Activated CD4-positive, alpha-beta memory T cell treated with anti-CD3 and anti-CD28 coated beads for 36 hours (primary cell): ENCODE measurements at places on chromosomes 2 and 18. TPM values are rescaled to one million over a fixed set of nuclear protein-coding genes. Genes with fewer than 3 reads are reported as not detected.

Gene DOCK10
- 134 TPM for total RNA-seq

Gene UGT1A5
- total RNA-seq = not detected

DNA sequence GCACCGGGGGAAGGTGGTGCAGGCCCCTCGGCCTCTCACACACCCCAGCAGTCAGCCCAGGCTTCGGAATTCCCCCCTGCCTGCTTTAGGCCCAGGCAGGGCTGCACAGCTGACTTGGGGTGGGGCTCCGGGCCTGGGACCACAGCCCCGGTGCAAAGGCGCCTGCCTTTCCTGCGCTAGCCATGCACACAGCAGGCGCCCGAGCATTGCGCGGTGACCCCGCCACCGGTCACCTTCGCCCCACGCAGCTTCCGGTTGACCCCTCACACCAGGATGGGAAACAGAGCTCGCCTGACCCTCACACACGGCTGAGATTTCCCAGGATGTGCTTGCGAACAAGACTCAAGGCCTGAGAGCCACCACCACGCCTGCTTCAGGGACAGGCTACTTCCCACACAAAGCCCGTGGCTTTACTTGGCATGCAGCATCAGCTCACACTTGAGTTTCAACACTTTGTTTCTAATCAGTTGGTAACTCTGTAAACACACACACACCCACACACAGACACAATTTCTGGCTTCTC lies 46.0 kb downstream of the SLC66A2 start:
- DNase-seq = peak; percentile 11

GRCh38 chr2:101811226-101812015 lies 113.9 kb downstream of the MAP4K4 start:
- no peak for DNase-seq

- DNase-seq = no peak
Measured at GRCh38 chr18:3648641-3649040, 198.7 kb downstream of the TGIF1 start.

DNA sequence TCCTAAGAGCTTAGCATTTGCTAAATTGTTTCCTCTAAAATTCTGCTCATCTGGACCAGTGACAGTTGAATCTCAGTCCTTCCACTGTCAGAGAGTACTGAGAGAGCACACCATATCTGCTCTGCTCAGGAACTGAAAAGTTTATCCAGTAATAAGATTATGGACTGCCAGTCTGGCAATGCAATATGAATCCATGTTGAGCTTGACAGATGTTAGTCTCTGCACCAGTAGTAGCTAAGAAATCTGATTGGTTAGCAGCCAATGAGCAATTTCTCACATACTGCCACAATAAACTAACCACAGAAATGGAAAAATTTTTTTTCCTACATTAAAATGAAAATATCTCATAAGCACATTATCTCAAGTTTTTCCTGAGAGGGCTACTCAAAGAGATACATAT lies 2.3 kb downstream of the PRKD3 start:
- no peak for DNase-seq
